ENCODE measurements at places on chromosomes 16 and 17. TPM values are rescaled to one million over a fixed set of nuclear protein-coding genes. Genes with fewer than 3 reads are reported as not detected.

The WSCD1 gene
- not detected for total RNA-seq

The TMEM238L gene
- not detected for total RNA-seq

The ADAM11 gene
- 0.55 TPM for total RNA-seq

The NPIPB9 gene
- total RNA-seq, result 4.9 TPM

The ZNF205 gene
- not detected for total RNA-seq

The CBFB gene
- total RNA-seq, result 193 TPM

The SLC5A10 gene
- not detected for total RNA-seq

The C16orf95 gene
- 8.0 TPM for total RNA-seq

The PHB1 gene
- 104 TPM for total RNA-seq

The KCNJ12 gene
- total RNA-seq, result not detected

The SOX9 gene
- not detected for total RNA-seq

The LGALS9B gene
- total RNA-seq, result 0.79 TPM

The UNC119 gene
- 57.8 TPM for total RNA-seq

The CCDC92B gene
- total RNA-seq, result 0.09 TPM

The CCL4L2 gene
- 8.7 TPM for total RNA-seq

The SLC6A4 gene
- not detected for total RNA-seq

The CES1 gene
- total RNA-seq, result not detected

The CSHL1 gene
- not detected for total RNA-seq

The PLEKHH3 gene
- total RNA-seq, result 1.8 TPM

The MYO15A gene
- total RNA-seq, result 1.0 TPM

The VWA3A gene
- 0.51 TPM for total RNA-seq

The MT4 gene
- total RNA-seq, result not detected

The ASGR1 gene
- 1.1 TPM for total RNA-seq

The KRT20 gene
- total RNA-seq, result not detected

The CACNG3 gene
- total RNA-seq, result not detected

The EARS2 gene
- 11.2 TPM for total RNA-seq

The ATP1B2 gene
- total RNA-seq, result 0.14 TPM

The PPP1R27 gene
- total RNA-seq, result not detected
